ENCODE measurements at places on chromosomes 6 and 20.
A peak's percentile ranks its signal among the peaks of the same experiment; 100 is the strongest.

DNA sequence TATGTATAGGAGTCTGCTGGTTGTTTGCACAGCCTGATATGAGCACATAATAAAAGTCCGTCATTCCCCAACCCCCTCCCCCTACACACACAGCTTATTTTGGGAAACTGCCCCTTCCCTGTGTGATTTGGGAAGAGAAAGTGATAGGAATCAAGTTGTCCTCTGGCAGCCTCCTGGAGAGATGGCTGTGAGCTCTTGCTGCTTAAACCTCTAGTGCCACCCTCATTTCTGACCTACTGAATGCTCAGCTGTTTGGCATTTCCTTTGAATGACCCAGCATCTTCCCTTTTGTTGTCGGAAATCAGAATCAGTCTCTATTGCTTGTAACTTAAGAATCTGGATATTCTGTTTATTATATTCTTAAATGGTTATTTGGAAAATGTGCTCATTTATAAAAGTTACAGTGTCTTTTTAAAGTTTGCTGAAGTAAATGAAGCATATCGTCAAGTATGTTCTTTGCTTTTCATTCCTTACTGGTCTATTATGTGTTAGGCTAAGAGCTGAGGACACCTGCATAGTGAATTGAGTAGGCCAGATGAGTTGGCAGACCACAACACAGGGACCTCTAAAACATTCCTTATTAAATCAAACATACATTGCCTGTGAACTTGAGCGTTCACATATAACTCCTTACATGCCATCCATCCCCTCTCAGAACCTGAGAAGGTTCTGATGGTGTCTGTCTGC is 5.5 kb downstream of the RWDD2A start:
- DNase-seq = no peak

GRCh38 chr6:23003671-23004467 is 434.5 kb downstream of the HDGFL1 start:
- DNase-seq = no peak

DNA sequence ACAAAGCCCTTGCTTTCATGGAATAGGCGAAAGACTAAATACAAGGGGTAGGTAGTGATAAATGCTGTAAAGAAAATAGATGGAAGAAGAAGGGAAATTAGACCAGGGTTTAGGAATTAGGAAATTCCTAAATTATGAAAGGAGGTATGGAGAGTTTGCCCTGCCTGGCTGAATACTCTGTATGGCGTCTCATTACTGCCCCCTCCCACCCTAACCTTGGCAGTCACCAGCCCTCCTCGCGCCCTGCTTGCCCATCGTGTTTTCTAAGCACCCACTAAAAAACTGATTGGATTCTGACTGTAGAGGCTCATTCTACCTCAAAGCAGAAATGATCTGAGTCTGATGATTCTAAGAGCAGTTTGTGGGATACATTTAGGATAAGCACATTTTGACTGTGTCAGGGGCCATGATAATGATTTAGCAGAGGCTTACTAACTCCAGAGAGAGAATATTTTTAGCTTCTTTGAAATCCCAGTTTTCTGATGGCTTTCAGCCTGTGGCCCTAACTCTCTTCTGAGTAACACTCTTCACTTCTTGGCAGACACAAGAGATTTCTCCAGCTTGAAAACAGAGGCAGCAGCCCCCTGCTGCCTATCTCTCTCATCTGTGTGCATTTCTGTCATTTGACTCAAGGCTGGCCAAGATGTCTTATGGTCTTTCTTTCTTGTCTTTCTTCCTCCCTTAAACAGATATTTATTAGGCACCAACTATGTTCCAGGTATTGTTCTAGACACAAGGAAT is 1.4 kb upstream of the CHD6 start:
- no peak for DNase-seq

DNA sequence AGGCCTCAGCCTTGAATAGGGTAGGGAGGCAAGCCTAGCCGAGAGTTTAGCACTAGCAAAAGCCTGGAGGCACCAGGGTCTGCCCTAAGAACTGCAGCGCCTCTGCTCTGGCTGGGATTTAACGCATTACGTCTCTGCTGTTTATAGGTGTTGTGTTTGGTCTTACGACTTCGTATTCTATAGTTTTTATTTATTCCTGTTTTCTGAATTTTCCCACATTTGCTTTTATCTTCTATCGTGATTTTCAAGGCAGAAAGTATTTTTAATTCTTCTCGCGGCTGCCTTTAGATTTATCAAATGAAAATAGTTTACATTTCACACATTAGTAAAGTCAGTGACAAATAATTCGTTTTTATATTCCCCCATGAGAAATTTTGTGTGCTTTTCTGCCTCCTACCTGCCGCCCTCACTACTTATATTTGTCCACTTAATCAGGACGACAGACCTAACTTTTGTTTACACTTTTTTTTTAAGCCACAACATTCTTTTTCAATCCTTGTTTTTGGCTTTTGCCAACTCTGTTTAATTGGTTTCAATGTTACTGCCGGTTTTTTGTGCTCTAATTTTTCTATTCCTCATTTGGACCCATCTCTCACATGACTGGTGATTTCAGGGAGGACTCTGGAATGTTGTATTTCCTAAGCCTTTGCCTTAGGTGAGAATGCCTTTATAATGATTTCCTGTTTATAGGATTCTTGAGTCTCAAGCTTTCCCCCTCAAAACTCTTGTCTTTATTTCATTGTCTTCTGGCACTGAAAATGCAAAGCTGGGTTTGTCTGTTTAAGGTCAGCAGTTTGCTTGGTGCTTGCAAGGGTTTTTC is 1.3 kb upstream of the LZTS3 start:
- no peak for DNase-seq

DNA sequence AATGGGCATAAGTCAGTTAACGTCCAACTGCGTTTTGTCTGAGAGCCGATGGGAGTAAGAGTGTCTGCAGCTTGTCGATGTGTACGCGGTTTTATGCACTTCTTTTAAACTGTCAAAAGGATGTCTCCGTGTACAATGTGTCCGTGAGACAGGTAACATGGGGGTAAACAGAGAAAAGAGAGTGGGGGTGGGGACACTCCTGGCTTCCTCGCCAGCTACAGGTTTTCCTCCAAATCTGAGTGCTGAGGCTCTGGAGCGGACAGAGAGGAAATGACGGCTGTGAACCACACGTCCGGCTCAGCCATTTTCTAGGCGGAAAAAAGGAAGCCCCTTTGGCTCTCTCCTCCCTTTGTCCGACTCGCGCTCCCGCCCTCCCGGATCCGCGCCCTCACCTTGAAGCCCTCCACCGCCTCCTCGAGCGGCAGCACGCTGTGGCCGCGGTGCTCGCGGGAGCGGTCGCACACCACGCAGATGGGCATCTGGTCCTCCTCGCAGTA is 916 bp downstream of the TRIM27 start:
- no peak for DNase-seq

DNA sequence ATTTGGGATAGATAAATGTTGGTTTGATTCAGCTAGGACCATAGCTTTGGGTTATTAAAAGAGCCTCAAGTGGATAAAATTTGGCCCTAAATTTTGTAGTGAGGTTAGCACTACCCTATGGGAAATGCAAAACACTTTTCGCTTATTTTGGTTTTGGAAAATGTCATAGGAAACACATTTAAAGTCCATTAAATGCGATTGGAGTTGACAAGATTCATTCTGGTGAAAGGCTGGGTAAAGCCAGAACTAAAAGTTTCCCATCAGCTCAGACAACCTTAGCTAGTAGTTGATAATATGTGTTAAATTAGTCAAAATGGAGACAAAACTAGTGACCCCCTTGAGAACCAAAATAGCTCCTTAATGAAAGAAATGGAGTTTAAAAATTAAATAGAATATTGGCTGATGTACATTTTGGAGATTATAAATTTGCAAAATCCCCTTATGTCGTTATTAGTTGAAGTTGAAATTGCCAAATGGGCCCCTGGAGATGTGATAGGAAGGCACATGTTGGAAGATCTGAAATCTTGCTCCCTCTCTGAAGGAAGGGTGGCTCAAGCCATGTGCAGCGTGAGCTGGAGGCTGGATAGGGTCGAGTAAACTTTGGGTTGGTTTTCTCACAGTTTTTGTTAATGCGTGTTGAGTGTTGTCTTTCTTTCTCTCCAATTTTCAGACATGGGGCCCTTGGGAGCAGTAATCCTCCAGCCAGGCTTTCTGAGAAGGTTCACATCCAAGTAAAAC is 72.8 kb downstream of the CD83 start:
- no peak for DNase-seq

DNA sequence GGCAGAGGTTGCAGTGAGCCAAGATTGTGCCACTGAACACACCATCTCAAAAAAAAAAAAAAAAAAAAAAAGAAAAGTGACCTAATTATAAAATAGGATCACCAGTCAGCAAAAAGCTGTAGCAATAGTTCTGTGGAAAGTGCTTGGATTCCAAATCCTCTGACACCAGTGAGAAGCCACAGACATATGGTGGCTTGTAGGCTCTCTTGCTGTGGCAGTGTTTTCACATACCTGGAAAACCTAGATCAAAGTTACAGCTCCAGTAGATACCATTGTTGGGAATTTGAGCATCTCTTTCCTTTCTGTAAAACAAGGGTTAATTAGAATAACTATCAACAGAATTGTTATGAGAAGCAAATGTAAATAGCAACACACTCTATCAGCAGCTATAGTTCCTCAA is 4.1 kb downstream of the CCDC170 start:
- no peak for DNase-seq

DNA sequence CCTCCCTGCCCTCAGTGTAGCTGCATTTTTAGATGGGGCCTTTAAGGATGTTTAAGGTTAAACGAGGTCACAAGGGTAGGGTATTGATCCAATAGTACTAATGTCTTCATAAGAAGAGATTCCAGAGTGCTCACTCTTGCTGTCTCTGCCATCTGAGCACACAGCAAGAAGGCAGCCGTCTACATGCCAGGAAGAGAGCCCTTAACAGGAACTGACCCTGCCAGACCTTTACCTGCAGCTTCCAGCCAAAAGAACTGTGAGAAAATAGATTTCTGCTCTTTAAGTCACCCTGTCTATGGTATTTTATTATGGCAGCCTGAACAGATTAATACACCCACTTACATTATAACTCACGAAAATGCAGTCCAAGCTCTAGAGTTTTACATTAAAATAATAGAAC is 685.3 kb upstream of the MARCKS start:
- no peak for DNase-seq

DNA sequence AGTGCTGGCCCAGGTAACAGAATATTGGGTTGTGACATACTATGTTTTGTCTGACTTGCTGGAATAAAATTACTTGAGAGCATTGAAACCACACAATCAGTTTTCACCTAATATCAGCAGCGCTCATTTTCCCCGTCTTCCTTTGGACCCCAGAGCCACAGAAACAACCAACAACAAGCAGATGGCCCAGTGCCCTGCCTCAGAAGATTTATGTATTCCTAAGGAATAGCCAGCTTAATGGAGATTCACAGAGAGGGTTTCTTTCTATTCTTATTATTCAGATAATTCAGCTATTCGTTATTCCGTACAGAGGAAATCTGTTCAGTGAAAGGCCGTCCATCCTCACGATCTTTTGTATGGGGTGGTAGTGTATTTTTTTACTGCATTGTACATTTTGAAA is 154.8 kb downstream of the TMEM242 start:
- no peak for DNase-seq

DNA sequence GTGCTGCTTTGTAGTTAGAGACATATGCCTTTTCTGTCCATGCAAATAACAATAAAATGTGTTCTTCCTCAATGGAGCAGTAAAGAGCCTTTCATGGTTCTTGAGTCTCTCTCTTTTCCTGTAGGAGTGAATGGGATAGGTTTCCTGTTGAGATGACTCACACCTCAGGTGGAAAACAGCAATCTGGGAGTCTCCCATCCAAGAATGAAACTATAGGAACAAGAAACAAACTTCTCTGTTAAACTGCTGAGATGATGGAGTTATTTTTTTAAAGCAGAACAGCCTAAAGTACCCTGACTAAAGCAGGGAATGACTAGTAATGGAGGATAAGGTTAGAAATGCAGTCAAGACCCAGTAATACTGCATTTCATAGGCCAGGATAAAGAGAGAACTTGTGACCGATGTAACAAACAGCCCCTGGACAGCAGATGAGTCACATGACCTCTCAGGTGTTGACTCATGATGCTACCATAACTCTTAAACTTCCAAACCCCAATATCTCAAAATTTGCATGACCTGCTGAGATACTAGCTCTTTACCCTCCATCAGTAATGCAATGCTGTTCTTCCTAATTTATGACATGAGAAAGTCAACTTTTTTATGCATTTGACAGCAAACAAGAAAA is 548.9 kb downstream of the CBLN4 start:
- no peak for DNase-seq

DNA sequence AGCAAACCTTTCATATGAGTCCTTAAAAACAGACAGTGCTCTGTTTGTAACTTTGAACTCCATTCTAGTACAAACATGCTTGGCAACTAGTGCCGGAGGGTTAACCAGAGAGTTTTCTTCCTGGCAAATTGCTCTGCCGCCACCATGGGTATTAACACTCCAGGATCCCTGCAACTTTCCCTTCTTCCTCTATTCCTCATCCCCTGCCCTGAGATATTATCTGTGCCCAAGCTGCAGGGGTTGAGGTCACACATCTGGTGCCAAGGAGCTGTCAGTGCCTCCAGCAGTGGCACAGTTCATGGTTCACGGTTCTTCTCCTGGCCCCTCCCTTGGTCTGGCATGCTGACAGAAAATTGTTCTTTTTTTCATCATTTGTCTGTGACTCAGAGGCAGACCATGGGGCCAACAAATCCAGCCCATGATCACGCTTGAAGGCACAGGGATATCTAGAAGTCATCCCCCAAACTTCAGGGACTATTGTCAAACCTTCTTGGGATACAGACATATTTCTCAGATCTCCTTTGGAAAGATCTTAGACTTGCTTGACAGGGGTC is 77.5 kb downstream of the ATXN1 start:
- no peak for DNase-seq

- DNase-seq = no peak
Observed at GRCh38 chr6:145506565-145506964, 228.8 kb downstream of the EPM2A start.

- no peak for DNase-seq
Observed at GRCh38 chr20:22248051-22248667, 336.2 kb downstream of the FOXA2 start.

GRCh38 chr6:108835218-108835850 is 12.9 kb upstream of the ARMC2 start:
- DNase-seq = peak; percentile 38

GRCh38 chr6:107214655-107215054 is 99.3 kb upstream of the BEND3 start:
- no peak for DNase-seq

GRCh38 chr20:41081276-41081814 is 52.7 kb downstream of the TOP1 start:
- DNase-seq = no peak

DNA sequence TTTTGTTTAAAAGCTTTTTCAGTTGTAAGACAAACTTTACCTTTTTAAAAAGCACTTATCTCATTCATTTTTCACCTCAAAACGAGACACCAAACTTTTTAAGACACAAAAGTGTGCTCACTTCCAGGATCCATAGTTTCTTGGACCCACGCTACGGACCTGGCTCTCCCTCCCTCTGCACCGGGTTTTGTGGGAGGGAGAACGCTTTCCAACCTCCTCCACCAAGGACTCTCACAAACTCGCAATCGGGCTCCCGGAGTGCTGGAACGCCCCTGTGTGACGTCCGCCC is 436 bp downstream of the CAGE1 start:
- DNase-seq = no peak

DNA sequence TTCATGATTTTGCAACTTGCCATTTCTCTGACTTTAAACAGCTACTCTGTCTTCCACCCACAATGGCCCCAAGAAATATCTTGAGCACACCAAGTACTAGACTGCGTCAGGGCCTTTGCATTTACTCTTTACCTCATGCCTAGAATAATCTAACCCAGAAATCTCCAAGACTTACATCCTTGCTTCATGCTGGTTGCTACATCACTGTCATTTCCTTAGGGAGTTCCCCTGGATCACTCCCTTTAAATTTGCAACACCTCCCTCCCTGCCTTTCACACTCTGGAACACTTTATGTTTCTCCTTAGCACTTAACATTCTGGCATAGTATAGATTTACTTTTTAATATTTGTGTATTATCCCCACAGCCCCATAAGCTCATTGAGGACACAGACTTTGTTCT is 4.9 kb upstream of the ELOVL5 start:
- no peak for DNase-seq
